Vagina (tissue), 2 donors: ENCODE measurements at places on chromosomes 7 and 10. TPM values are rescaled to one million over a fixed set of nuclear protein-coding genes. Genes with fewer than 3 reads are reported as not detected.

The STEAP1 gene
- total RNA-seq: 24.3 TPM

The TLX1 gene
- not detected for total RNA-seq

GRCh38 chr10:106327747-106328146, 836.8 kb downstream of the SORCS1 start:
- no peak for DNase-seq
- no peak overlapping the region for H3K4me3 ChIP-seq
- no peaks in the 10 kb centered on the region for H3K36me3 ChIP-seq
- no peaks in the 10 kb centered on the region for H3K27me3 ChIP-seq

DNA sequence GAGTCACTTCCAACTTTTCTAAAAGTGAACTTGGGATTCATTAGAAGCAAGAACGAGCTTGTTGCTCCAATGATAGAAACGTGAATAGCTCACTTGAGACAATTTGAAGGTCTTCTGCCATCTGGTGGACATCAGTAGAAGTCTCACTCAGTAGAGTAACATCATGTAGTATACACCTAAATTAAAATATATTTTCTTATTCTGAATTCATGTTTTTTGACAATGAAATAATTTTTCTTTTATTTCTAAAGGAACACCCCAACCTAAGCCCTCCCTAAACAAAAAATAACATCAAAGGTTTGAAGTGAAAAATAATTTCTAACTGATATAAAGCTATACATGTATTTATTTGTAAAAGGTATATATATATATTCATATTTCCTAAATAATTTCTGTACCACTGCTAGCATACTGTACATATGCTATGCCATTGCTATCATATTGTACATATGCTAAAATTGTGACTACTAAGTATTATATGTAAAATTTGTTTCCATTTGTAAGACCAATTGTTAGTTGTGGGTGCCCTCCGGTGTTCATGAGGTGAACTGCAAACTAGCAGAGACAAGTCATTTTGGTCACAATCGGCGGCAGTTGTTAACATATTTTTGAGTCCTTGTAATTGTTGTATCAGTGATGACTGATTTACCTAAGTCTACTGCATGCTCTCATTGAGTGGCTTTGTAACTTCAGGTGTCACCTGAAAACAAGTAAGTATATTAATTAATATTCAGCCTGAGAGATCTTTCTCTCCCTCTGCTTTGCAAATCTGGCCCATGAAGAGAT, 121.9 kb downstream of the PTPRZ1 start:
- no peak overlapping the region for H3K4me3 ChIP-seq
- no peaks in the 10 kb centered on the region for H3K27me3 ChIP-seq
- no peak overlapping the region for H3K27ac ChIP-seq
- H3K36me3 ChIP-seq: no peaks in the 10 kb centered on the region

- H3K27me3 ChIP-seq: no peaks in the 10 kb centered on the region
- no peak overlapping the region for H3K4me3 ChIP-seq
- H3K4me1 ChIP-seq: no peaks in the 10 kb centered on the region
- DNase-seq: no peak
- H3K27ac ChIP-seq: no peak overlapping the region
Observed at GRCh38 chr7:44531421-44532380, 9.4 kb downstream of the NPC1L1 start.
